Caco-2 (cell line): ENCODE measurements at places on chromosomes 2 and 18.

- no peak for DNase-seq
Observed at GRCh38 chr18:10143596-10143995, 229.8 kb downstream of the VAPA start.

DNA sequence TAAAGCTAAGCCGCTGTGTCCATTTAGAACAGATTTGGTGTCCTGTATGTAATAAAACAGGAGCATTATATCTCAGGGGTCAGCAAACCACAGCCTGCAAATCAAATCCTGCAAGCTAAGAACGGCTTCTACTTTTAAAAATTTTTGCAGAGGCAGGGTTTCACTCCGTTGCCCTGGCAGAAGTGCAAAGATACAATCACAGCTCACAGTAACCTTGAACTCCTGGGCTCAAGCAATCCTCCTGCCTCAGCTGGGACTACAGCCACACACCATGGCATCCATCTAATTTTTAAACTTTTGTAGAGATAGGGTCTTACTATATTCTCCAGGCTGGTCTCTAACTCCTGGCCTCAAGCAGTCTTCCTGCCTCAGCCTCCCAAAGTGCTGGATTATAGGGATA, 28.6 kb upstream of the NPC1 start:
- DNase-seq: no peak

- no peak for DNase-seq
Observed at GRCh38 chr2:223594259-223594658, 7.9 kb downstream of the SCG2 start.

DNA sequence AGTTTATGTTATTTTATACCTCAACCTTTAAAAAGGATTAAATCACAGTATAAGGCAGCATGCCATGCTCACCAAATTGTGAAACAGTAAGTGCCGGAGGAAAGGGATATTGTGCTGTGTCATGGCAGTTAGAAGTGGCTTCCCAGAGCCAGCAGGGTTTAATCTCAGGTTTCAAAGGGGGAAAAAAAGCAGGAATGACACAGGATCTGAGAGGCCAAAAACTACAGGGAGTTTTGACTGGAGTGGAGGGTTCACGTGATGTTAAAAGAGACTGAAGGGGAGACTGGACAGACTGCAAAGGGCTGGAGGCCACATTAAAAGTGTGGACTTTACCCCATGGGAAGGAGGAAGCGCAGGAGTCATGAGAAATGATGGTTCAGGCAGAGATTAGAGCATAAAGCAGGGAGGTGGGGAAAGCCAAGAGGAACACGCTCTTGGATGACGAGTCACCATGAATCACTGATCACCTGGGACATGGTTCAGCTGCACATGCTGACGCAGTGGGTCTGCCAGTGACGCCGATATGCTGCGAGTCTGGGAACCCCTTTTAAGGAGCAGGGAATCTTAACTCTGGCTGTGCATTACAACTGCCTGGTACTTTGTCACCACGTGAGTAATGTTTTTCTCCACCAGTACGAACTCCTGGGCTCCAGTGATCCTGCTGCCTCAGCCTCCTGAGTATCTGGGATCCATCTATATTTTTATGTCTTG, 6.1 kb downstream of the CHMP1B start:
- DNase-seq: peak; percentile 95

- no peak for DNase-seq
Observed at GRCh38 chr2:80706951-80707350, 402.4 kb upstream of the LRRTM1 start.

- no peak for DNase-seq
Observed at GRCh38 chr2:103921161-103921560, 932.8 kb upstream of the POU3F3 start.

- no peak for DNase-seq
Observed at GRCh38 chr2:70887208-70887549, 48.5 kb upstream of the ATP6V1B1 start.

DNA sequence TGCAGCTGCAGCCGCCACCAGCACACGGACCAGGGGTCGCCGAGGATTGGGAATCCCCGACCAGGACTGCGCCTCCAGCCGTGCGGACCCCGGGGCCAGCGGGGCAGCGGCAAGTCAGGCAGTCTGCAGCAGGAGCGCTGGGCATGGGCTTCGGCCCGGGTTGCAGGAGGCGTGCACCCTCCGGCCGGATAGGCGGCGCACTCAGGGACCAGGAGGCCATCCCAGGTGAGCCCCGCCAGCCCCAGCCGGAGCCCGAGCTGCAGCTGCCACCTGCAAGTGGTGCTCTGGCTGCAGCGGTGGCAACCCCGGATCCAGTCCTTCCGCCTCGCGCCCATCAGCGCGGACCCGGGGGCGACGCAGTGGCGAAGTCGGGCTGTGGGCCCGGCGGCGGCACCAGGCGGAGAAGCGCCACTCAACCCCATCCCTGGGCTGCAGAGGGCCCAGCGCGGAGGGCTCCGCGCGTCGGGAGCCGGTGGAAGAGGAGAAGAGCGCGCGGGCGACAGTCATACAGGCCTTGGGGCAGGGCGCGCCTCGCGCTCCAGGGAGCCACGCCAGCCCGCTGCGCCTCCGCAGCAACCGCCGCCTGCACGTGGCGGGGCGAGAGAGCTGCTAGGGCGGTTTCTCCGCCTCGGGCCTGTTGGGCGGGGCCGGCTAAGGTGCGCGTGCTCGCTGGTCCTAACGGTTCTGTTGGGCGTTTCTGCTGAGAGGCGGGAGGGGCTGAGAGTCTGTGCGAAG, 73.8 kb downstream of the RPIA start:
- no peak for DNase-seq

- DNase-seq: no peak
Observed at GRCh38 chr18:68843473-68844089, 45.7 kb downstream of the CCDC102B start.

- DNase-seq: no peak
Observed at GRCh38 chr2:5561006-5561405, 131.2 kb upstream of the SOX11 start.

DNA sequence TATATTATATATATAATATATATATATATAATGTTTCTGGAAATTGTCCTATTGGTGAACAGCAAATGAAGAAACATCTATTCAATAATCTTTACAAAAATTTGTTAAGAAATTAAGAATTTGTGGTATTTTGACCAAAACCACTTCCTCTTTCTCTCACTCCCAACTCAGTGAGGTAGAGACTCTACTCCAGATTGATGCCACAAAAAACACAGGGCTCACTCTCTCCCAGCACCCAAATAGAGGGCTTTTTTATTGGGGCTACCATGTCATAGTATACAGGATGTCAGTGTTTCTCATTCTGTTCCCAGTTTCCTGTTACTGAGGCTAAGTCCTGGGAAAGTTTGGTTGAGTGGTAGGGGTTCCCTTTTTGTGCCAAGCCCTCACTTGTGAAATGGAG, 1155.4 kb downstream of the BCL11A start:
- no peak for DNase-seq

DNA sequence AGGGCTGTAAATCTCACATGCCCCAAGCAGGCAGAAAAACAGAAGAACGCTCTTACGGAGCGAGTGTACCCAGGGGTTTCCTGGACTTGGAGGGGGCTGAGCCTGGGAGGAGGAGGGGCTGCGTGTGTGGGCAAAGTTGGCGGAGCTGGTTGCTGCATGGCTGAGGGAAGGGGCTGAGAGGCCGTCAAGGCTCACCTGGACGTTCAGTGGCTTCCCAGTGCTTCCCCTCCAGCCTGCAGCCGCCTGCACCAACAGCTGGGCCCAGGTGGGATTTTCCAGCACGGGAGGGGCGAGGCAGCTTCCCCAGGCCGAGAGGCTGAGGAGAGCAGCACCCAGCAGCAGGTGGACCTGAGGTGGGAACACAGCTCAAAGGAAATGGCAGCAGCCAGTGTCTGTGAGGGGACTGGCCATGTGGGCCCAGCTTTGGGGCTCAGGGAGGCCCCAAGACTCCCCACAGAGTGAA, 70.6 kb upstream of the CTDP1 start:
- DNase-seq: no peak

GRCh38 chr2:181242262-181242661, 214.9 kb upstream of the ITGA4 start:
- no peak for DNase-seq

DNA sequence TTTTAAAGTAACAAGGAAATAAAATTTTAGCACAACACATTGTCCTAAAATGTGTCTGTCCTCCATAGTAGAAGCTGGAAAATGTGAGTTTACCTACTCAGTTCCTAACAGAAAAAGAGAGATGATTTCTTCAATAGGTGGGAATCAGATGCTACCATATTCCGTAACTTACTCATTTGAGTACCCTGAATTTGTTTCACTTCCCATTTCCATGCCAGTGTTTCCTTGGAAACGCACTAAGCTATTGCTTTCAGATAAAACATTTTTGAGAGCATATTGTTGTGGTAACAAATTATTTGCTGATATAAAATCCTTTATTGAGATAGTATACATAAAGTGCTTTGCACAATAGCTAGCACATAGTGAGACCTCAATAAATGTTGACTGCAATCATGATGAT, 137.5 kb upstream of the BARD1 start:
- no peak for DNase-seq

DNA sequence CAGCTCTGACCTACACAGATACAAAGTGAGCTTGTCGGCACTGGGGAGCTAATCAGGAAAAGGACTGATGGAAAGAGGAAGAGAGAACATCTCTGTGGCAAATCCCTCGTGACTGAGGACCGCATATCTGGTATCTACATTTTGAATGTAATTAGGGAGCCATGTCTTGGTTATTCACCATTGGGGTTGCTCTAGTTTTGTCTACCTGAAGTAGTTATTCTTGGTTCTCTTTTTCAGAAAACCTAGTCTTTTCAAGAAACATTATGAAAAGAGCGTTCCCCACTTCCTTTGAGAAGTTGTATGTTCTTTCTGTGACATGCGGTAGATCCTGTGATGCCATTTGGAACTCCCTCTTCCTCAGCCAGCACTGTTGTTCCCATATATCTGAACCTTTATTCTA, 104.4 kb downstream of the DOCK10 start:
- DNase-seq: no peak

GRCh38 chr2:204869132-204869823, 324.0 kb downstream of the PARD3B start:
- no peak for DNase-seq

DNA sequence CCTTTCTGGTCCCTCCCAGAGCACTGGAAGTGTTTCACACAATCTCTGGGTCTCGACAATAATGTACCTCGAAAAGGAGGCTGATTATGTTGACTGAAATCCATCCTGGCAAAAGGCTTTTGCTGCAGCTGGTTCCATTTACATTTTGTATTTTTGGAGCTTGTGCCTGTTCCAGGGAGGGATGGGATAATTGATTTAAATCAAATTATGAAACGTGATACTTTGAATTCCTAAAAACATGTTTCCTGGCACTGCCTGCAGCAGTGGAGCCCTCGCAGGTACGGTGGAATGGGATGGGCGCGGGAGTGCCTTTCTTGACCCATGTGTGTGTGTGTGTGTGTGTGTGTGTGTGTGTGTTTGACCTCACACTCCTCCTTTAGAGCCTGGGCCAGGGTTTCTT, 455.5 kb upstream of the MEIS1 start:
- no peak for DNase-seq

DNA sequence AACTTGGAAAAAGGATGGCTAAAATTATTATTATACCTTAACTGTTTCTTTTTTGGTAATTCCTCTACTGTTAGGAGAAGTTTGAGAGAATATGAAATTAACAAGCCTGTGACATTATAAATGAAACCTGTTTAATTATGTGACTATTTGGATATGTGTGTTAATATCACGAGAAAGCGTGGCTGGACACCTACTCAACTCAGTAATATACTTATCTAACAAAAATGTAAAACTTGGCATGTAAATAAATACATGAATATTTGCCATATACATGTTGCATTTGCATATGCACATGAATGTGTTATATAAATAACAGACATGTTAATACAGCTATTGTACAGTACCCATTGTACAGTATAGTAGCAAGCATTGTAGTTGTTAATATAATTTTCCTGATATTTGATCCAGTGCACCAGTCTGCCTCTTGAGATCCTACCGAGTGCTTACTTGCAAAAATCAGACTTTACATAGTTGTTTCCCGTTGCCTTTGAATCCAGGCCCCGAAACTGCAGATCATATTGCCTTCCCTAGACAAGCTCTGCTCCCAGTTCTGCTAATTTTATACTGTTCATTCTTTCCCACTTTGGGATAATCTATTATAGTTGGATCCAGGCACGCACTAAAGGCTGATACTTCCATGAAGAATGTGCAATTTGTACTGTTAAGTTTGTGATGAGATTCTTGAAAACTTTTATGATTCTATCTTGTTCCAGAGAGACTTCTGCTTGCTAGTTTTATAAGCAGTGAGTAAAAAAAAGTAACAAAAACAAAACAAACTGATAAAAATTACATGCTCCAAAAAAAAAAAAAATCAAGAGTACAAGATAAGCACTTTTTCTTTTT, 395.6 kb downstream of the ARHGAP15 start:
- DNase-seq: no peak

- DNase-seq: no peak
Observed at GRCh38 chr2:9805435-9806297, 37.6 kb upstream of the TAF1B start.

GRCh38 chr2:174341995-174342685, 7.4 kb downstream of the SP9 start:
- DNase-seq: peak; percentile 42

DNA sequence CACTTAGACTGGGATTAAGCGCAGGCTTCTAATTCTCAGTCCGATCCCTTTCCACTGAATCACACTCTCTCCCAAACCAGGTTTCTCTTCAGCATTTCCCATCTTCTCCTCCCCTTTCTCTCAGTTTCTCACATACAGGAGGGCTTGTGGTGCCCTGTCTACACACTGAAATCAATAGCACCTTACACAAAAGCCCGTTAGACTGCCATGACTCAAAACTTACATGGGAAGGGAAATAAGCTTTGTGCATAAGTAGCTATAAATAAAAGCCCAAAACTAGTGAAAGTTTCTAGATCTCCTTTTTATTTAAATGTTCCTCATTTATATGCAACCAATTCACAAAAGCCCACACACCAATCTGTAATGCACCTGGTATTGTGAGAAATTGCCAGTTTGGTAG, 318.4 kb downstream of the TXNL1 start:
- DNase-seq: no peak

- no peak for DNase-seq
Observed at GRCh38 chr18:68394705-68395104, 320.2 kb downstream of the TMX3 start.

DNA sequence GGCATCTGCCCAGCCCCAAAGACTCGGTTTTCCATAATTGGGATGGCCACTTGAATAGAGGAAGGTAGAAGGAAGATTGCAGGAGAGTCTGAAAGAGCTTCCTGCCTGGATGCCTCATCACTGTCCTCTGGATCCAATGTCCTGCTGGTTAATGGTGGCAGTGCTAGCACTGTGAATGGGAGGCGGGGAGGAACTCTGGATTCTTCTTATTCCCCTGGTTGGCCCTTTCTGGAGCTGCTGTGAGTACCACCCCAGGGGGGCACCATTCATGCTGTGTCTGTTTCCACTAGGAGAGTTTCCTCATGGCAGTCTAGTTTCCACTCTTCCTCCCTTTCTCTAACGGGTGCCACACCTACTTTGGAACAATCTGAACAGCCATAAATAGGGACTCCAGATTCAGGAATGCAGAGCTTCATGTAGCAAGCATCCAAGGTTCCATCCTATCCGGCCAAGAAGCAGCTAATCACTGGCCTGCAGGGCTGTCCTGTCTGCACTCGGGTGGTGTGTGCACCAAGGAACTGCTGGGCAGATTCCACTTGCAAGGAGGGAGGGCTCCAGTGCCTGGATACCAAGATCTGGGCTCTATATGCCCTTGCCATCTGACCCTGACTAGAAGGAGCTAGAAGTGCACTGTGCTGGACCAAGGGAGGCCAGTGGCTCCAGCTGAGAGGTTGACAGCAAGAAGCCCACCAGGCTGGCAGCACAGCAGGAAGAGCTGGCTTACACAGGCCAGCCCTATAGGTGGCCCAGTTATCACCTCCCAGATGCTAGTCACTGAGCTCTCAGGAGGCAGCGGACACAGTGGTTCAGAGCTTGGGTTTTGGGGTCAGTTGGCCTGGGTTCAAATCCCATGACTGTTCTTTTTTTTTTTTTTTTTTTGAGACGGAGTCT, 4.6 kb upstream of the ATOH8 start:
- no peak for DNase-seq
